Occipital lobe (tissue), 3 donors: ENCODE measurements at places on chromosomes 5 and 9.
A peak's percentile ranks its signal among the peaks of the same experiment; 100 is the strongest.

DNA sequence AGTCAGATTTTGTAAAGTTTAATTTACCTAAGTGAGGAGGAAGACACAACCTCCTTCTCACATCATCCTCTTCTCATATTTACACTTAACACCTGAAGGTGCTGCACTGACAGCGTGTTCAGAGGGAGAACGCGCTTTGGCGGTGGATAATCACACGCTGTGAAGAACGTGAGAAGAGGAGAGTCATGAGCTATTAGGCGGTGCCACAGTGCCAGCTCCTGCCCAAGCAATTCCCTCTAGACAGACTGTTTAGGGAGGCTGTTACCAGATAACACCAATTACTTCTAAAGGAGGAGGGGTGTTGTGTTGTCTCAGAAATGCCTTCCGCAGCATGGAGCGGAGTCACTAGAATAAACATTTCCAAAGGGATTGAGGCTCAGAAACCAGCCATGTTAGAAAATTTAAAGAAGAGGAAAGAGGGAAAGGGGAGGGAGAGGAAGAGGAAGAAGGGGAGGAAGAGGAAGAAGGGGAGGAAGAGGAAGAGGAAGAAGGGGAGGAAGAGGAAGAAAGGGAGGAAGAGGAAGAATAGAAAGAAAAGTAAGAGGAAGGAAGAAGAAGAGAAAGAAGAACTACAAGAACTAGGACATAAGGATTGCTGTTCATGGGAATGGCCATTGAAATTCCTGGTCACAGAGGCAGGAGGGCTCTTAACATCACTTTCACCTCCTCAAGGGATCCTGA is 37.3 kb upstream of the WWC1 start:
- no peak for DNase-seq

GRCh38 chr5:141100243-141100805 is at the start of gene PCDHB3:
Gene PCDHB3, plus strand, starts transcription at chr5:141100473. Its CDS starts 177 bp downstream, at chr5:141100650.
- no peak for DNase-seq

- peak; percentile 14 for DNase-seq
Measured at GRCh38 chr5:41869151-41869723, 988 bp downstream of the OXCT1 start.

GRCh38 chr5:138246334-138246733 is 28.1 kb downstream of the GFRA3 start:
- no peak for DNase-seq

DNA sequence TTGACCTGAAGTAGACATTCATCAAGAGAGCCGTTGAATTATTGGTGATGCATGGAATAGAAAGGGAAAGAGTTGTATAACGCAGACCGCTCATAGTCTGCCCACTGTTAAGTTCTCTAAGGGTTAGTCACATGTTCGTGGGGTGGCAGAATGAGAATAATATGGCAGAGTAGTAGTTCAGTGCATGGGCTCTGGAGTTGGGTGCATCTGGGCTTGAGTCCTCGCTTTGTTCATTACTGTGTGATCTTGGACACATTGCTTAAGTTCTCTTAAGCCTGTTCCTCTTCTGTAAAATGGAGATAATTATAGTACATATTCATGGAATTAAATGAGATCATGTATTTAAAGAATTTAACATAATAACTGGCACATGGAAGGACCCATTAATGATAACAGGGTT is 23.6 kb downstream of the TNPO1 start:
- no peak for DNase-seq

GRCh38 chr9:112271466-112272098 is 61.8 kb downstream of the PTBP3 start:
- DNase-seq = no peak

DNA sequence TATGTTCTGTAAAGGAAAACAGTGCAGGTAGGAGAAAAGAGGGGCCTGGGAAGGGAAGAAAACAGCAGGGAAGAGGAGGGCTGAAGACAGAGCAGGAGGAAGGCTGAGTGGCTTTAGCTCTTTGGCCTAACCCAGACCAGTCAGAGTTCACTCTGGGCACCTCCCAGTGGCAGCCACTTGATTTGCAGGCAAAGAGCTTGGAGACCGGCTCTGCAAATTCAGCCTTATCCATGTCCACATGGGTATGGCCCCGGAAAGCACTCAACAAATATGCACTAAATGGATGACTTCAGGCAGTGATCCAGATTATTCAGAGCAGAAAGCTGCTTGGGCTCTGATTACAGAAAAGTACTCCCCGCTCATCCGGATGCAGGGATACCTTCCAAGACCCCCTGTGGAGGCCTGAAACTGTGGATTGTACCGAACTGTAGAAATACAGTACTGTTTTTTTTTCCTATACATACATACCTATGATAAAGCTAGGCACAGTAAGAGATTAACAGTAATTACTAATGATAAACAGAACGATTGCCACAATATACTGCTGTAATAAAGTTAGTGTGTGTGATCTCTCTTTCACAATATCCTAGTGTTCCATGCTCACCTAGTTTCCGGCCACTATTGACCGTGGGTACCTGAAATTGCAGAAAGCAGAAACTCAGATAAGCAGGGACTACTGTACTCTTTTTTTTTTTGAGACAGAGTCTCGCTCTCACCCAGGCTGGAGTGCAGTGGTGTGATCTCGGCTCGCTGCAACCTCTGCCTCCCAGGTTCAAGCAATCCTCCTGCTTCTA is 4.6 kb upstream of the RNU6ATAC start:
- DNase-seq = no peak

DNA sequence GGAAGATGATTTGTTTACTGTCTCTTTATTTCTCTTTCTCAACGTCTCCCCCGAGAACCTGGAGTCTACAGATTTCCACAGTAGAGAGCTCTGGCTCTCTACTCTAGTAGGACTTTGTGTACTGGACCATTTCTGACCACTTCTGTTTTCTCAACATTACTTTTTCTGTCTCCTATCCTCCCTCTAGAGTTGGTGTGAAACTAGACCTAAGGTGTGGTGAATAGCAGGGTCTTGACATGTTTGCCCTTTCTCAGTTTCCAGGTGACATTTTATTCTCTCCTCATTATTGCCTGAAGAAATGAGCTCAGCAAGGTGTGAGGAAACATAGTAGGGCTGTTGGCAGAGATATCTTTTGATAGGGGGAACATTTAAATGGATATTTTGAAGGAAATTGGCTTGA is 62.1 kb upstream of the IL6ST start:
- DNase-seq = no peak

GRCh38 chr5:6676702-6677101 is 36.5 kb upstream of the TENT4A start:
- no peak for DNase-seq

GRCh38 chr5:69360442-69360841 is 8.9 kb downstream of the AK6 start:
- no peak for DNase-seq

DNA sequence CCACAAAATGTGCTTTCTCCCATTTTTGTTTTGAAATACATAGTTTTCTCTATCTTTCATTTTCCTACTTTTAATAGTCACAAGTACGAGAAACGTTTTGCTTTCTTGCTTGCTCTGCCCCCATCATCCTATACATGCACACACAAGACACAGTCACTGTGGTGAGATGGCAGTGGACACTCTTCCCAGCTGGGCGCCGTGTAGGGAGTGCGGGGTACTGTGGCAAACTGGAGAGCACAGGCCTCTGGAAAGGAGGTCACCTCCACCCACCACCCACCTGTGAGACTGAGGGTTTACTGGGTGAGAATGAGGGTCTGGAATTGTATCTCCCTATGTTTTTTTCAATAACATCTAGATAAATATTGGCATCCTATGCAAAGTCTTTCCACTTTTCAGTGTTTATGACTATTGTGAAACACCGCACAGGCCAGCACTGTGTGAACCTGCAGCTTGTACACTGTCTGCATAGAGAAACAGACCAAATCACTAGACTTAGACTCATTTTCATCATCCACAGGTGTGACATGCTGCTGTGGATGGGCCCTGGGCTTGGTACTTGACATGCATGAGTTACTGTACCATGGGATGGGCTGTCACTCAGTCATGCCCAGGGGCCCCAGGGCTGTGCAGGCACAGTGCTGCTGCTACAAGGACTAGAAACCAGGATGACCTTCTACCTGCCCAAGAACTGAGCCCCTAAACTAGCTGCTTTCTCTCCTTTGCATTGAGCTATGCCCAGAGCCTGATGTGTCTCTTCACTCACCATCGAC is 118.1 kb upstream of the LMX1B start:
- DNase-seq = no peak

DNA sequence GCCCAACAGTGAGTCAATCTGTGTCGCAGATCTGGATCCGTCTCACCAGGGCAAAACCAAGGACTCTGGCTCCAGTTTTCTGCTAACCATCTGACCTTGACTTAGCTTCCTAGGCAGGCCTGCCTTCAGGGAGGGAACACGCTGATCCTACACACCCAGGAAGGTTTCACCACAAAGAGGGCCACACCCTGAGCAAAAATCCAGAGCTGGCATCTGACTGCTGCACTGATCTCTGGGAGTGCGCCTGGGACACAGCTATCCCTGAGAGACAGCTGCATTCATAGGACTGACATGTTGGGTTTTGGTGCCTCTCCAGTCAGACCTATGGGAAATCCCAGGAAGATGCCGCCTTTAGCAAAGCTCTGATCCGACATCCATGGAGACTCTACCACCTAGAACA is 47.5 kb downstream of the CDK5RAP2 start:
- DNase-seq = no peak

DNA sequence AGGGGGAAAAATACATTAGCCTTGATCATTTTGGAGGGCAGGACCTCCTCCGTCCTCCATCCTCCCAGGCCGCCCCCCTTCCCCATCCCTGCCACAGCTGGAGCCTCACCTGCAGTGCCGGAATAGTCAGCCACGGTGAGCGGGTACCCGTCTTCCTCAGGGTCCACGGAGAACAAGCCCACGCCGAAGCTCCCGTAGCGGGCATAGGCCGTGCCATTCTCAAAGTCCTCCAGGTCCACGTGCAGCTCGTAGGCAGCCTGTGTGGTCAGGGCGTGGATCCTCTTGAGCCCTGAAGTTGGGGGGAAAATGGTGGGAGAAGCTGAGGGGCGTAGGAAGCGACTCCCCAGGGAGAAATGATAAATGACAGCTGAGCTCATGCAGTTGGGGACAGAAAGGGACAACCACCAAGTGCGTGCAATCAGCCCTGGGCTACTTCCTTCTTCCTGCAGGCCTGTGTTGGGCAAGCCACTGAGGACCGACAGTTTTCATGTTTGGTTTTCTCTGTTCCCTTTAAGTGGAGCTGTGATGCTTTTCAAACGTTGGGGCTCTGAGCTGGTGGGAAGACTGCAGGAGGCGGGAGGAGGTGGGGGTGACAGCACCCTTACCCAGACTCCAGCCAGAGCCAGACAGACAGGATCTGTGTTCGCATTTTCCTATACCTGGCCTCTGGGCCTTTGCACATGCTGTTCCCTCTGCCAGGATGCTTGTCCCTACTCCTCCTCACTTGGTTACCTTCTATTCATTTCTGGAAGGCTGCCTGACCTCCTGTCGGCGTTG is 8.7 kb upstream of the QRFP start:
- DNase-seq = no peak

DNA sequence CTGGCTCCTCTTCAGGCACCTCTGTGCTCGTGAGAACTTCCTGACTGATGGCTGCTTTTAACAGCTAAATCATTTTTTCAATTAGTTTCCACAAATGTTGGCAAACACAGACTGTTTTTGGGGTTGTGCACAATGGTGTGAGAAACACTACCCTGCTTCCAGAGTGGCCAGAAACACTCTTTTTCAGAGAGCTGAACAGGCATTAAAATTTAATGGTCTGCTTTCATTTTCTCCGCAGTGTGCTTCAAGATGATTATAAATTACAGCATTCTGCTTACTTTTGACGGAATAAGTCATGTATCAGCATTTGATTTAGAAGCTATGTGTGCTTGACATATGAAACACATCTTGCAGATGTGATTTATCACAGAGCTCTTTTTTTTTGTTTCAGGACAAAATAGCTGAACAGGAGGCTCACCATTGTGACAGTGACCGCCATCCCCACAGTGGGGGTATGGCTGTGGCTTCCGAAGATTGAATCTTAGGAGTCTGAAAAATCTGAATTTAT is 454.5 kb upstream of the ZNF608 start:
- DNase-seq = no peak

- DNase-seq = no peak
Measured at GRCh38 chr9:16417161-16417560, 453.3 kb downstream of the BNC2 start.

DNA sequence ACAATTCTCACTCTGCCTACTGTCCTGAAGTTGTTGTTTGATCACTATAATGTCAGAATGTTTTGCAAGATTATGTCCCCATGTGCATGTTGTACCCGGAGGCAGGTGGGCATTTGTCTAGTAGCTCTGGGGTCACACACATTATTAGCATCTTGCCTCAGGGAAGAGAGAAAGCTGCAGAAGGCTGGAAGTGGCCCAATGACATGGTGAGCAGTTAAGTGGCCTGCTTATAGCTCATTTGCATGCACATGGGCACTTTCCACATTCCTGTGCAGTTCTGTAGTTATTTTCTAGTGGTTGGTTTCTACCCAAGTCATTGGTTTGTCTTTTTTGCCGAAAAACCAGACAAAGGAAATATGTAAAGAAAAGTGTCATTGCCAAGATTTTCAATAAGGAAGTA is 80.9 kb downstream of the MAP1B start:
- no peak for DNase-seq

DNA sequence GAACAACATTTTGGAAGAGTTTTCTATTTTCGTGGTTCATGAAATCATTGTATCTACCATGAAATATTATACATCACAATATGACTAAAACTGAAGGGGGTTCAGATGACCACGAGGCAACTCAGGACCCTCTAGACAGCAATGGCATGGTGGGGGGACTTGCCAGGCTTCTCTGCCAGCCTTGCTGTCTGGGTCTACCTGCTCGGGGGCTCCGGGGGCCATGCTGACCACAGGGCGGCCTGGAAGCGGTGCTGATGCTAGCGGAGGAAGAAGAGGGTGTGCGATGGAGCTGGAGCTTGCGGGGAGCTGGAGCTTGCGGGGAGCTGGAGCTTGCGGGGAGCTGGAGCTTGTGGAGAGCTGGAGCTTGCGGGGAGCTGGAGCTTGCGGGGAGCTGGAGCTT is 89.2 kb upstream of the IRX4 start:
- no peak for DNase-seq

DNA sequence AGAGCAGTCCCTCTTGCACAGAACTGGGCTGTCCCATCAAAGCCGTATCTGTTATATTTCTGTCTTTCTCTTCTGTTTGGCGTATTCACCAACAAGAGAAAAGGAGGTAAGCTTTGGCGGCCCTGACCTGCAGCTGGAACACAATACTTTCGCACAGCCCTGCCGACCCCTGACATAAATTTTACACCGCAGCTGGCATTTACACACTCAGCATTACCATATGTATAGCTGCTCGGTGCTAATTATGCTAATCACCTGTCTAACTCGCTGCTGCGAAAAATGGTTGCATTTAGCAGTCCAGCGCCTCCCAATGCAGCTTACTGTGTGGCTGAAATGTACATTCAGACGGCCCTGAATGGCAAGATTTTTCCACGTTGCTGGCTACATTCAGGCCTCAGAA is 20.8 kb downstream of the PTCH1 start:
- no peak for DNase-seq

- DNase-seq = no peak
Measured at GRCh38 chr9:115024925-115025535, 92.9 kb downstream of the TNC start.

- no peak for DNase-seq
Measured at GRCh38 chr5:169803077-169803981, 166.3 kb downstream of the DOCK2 start.

GRCh38 chr9:70861376-70861775 is 260.0 kb downstream of the TRPM3 start:
- DNase-seq = no peak
